Astrocyte of the cerebellum (primary cell): ENCODE measurements at places on chromosomes 16 and 17.
A peak's percentile ranks its signal among the peaks of the same experiment; 100 is the strongest.

- DNase-seq = no peak
These were observed 157.3 kb downstream of the VPS53 start for GRCh38 chr17:557371-557770.

DNA sequence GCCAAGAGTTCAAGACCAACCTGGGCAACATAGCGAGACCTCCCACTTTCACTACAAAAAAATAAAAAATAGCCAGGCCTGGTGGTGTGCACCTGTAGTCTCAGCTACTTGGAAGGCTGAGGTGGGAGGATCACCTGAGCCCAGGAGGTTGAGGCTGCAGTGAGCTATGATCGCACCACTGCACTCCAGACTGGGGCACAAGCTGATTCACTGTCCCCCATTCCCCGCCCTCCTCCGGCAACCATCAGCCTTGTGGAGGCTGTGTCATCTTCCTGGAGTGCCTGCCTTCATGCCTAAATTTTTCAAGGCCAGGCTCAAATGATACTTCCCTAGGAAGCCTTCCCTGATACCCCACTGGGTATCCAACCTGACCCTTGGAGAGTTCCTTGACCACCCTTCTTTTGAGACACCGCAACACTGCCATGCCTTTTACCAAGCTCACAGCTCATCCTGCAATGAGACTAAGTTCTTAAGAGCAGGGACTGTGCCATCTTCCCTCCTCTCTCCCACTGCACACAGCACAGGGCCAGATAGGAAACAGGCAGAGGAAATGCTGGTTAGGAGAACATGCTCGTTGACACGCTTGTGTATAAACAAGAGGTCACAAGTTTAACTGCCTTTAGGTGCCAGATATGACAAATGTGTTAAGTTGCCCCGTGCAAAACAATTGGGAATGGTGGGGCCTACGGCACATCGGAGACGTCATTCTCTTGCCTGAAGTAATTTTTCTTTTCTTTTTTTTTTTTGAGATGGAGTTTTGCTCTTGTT lies 3.9 kb upstream of the SRCAP start:
- no peak for DNase-seq

- DNase-seq = peak; percentile 73
These were observed 4.7 kb downstream of the PDE6G start for GRCh38 chr17:81651692-81652091.

DNA sequence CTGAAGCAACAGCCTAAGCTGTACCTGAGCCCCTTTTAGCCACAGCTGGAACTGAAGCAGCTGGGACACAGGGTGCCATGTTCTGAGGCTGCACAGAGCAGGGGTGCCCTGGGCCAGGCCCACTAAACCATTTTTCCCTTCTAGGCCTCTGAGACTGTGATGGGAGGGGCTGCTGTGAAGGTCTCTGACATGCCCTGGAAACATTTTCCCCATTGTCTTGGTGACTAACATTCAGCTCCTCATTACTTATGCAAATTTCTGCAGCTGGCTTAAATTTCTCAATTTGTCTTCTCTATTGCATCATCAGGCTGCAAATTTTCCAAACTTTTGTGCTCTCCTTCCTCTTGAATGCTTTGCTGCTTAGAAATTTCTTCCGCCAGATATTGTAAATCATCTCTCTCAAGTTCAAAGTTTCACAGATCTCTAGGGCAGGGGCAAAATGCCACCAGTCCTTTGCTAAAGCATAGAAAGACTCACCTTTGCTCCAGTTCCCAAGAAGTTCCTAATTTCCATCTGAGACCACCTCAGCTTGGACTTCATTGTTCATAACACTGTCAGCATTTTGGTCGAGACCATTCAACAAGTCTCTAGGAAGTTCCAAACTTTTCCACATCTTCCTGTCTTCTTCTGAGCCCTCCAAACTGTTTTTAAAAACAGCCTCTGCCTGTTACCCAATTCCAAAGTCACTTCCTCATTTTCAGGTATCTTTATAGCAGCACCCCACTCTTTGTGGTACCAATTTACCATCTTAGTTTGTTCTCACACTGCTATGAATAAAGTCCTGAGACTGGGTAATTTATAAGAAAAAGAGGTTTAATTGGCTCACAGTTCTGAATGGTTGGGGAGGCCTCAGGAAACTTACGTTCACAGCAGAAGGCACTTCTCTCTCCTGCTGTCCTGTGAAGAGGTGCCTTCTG lies 49.8 kb downstream of the TMEM100 start:
- no peak for DNase-seq

GRCh38 chr16:74455213-74455612 lies 33.9 kb upstream of the CLEC18B start:
- DNase-seq = peak; percentile 58

DNA sequence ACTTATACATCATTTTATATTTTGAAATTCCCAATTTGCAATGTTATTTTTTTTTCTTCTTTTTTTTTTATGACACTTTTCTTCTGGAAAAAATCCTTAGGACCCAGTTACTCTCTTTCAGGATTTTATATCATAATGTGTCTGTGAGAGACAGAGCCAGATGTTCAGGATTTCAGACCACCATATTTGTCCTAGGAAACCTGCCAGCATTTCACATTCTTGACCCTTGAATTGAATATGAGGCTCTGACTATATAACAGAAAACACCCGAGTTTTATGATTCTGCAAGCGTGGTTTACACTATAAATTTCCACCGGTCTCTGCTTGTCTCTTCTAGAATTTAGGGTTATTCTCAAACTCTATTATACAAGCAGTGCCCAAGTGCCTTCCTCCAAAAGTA lies 621.0 kb downstream of the WWOX start:
- no peak for DNase-seq

- no peak for DNase-seq
These were observed 402.0 kb upstream of the TNRC6C start for GRCh38 chr17:77556383-77557061.

DNA sequence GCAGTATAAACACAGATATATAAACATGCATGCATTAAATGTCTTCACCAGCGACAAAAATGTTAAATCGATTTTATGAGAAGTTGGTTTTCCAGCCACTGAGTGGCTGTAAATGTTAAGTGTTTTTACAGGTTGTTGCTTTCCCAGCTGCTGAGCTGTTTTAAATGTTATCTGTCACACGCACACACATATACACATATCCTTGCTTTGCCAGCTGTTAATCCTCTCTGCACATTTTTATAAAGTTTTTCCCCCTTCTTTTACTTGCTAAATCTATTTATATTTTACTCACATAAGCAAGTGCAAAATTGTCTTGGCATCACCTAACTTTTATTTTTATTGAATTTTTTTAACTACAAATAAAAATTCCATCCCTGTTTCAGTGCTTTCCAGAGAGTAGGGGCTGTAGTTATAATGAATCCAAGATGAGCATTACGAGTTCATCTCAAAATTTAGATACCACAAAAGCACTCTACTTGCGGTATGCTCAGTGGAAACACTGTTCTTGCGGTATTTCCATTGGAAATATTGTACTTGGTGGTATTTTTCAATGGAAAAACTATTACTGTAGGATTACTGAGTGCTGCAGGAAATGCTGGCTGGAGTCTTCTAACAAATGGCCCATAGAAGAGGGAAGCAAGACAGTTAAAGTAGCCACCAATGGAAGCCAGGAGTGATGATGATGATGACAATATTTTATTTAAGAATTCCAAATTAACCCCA lies 124.9 kb upstream of the KCNJ16 start:
- no peak for DNase-seq

- peak; percentile 4 for DNase-seq
These were observed 40.7 kb downstream of the ACTG1 start for GRCh38 chr17:81471818-81472456.

GRCh38 chr17:80964859-80965580 lies 26.6 kb upstream of the CHMP6 start:
- no peak for DNase-seq

DNA sequence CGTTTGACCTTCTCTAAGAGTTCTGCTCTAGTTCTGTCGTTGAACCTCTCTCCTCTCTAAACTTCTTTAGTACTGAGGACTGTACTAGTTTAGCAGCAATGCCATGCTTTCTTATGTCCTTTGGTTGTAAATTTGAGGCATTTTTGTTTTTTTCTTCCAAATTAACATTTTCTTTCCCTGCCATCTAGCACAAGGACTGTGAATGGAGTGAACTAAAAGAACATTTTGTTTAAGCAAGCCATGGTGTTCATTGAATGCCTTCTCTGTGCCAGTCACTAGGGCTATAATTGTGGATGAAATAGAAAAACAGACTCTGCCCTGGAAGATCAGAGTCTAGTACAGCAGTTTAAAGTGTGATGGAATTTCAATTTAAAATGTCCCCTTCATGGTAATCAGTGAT lies 137.9 kb downstream of the FTO start:
- DNase-seq = no peak

DNA sequence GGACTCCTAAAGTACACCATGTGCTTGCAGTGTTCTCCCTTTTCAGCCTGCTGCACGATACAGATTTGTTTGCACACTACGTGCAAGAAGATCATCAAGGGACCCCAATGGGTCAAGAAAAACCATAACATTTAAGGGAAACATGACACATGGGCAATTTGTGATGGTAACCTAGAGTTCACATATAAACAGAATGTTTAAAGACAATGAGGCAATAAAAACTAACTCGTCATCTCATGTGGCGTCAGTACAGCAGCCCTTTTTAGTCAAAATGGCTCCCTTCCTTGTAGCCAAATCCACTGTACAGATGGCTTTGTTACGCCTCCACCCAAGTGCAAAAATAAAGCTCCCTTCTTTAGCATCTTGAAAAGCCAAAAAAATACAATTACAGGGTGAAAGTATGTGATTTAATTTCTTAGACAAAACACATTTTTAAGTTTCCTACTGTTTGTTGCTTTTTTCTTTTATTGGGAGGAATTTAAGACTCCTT lies 173.7 kb downstream of the CDK5R1 start:
- no peak for DNase-seq

DNA sequence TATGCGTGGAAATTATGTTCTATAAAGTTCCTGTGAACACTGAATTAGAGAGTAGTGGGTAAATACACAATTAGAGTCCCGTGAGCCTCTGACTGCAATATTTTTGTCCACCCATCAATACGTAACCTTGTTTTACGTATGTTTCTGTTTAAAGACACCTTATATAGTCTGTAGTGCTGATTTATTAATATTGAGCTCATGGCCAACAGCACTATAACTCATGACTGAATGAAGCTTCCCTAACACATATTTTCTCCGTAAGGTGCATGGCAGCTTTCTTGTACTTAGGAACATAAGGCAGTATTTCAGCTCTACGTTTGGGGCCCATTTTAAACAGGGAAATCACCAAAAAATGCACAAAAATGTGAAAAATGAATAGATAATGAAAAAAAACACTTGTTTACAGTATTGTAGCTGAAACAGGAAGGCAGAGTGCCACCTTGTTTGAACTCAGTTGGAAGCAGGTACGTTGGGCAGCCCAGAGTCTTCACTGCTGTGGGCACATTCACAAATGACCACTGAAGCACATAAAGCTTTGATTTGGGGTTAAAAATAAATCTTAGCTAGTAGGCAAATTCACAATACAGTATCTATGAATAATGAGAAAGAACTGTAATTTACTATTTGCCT lies 108.5 kb downstream of the CNTNAP4 start:
- no peak for DNase-seq

DNA sequence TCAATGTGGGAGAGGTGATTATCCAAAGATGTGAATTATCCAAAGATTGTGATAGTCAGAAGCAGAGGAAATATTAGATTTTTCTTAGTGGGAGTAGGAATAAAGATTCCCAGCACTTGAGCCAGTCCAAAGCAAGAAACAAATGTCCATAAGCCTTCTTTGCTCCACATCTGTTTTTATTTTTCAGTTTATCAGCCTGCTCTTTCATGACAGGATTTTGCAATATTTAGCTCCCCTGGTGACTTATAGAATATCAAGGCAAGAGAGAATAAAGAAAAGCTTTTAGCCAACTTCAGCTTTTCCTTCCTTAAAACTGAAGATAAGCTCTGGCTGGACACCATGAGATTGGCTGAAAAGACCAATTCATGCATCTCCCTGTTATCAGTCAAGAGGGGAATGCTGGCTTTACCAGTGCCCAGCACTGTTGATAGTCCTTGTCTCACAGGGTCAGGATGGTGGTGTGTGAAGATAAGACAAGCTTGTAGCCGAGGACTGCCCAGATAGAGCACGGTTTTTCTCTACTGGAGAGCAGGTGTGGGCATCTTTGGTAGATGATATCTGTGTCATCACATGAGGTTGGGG lies 706.5 kb downstream of the KCNJ2 start:
- DNase-seq = no peak

DNA sequence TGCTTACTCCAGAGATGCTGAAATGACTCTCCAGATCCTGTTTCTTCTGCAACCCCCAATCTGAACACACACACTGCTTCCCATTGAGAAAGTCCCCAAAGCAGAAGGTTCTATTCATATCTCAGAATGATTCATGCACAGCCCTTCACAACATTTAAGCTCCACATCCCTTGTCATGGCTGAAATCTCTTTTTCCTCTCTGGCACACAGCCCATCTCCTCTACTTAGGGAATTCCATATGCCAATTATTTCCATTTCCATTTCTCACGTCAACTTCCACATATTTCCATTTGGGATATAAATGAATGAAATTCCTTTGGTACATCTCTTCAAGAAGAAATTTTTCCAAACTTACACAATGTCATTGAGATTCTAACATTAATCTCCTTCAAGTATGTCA lies 119.6 kb downstream of the CDH11 start:
- no peak for DNase-seq

GRCh38 chr16:8859913-8860881 lies 8.6 kb downstream of the CARHSP1 start:
- peak; percentile 38 for DNase-seq

GRCh38 chr16:15849209-15849981 lies 7.4 kb downstream of the MYH11 start:
- no peak for DNase-seq

GRCh38 chr17:79023886-79024771 lies at the start of gene C1QTNF1:
Gene C1QTNF1, plus strand, starts transcription at chr17:79024169. Its CDS starts 19,800 bp downstream, at chr17:79043969.
- no peak for DNase-seq

DNA sequence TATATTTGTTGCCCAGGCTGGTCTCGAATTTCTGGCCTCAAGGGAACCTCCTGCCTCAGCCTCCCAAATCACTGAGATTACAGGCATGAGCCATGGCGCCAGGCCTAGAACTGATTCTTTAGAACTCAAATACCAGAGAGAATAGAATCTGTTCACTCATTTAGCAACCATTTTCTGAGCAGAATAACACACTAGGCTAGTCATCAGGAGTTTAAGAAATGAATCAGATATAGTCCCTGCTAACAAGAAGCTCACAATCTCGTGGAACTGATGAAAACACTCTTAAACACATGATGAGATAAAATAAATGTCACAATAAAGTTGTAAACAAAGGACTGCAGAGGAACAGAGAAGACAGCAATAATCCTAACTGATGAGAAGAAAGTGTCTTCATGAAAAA lies 55.8 kb upstream of the ADCY9 start:
- no peak for DNase-seq

DNA sequence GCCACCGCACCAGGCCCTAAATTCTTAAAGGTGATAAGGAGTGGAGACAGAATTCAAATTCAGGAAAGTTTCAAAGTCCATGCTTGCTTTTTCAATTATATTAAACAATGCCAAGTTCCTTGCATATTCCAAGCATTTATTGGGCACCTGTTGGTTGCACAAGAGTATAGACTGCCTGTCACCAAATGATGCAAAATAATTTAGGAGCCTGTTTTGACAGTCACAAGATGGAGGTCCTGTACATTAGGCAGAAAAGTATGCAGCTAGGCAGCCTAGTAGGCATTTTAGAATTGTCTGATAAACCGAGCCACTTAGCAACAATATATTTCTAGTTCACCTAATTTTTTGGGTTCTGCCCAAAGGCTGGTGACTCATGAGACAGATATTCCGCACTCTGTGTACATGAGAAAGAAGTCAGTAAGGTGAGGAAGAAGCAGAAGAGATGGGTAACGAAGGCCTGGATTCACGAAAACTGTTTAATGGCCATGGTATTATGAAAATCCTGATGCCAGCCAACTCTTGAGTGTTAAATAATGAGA lies 7.3 kb downstream of the ACACA start:
- DNase-seq = no peak
